NCI-H1930 (cell line): ENCODE measurements at places on chromosomes 7 and 10.

DNA sequence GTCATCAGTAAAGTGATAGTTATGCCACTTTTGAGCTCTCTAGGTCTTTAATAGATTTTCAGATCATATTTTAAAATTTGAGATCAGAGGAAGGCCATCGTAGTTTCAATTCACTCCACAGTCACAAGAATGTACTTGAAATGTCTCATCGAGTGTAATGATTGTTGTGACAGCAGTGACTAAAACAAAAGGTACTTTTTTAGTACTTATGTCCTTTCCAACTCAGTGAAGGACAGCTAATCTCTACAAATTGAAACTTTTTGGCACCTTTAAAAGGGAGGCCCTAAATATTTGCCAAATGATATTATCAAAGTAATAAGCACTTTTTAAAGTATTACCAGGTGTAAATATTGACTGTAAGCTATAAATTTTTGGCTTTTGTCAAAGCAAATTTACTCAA lies 702.9 kb upstream of the GRM3 start:
- DNase-seq = no peak

- no peak for DNase-seq
Measured at GRCh38 chr10:96648297-96648696, 61.5 kb upstream of the TM9SF3 start.

- DNase-seq = no peak
Measured at GRCh38 chr10:22500656-22501340, 155.5 kb downstream of the SPAG6 start.

- DNase-seq = no peak
Measured at GRCh38 chr7:51882412-51882811, 565.8 kb upstream of the COBL start.

DNA sequence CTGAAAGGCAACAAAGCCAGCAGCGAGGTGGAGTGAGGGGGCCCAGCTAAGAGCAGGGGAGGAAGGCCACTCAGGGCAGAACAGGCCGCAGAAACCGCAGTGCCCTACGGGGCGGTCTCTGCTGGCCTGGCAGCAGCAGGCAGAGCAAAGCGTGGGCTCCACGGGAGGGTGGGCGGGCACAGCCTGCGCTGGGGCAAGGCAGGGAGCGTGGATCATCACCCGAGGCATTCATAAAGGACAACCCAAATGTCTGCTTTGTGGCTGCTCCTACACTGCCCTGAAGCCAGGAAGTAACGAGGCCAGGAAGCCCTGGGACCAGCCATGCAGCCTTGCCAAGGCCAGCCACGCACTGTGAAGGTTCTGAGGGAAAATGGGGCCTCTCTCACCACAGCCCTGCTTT lies 127.5 kb downstream of the MAD1L1 start:
- no peak for DNase-seq

GRCh38 chr10:29670761-29671160 lies 36.0 kb upstream of the SVIL start:
- DNase-seq = no peak
